GM23338 (cell line): ENCODE measurements at places on chromosomes 1 and 21. TPM values are rescaled to one million over a fixed set of nuclear protein-coding genes. Genes with fewer than 3 reads are reported as not detected.

- DNase-seq, result peak; percentile 89
Measured at GRCh38 chr1:160400223-160400645, at the start of gene VANGL2. VANGL2 (plus strand) TSS chr1:160400564; CDS start chr1:160415838, 15,274 bp downstream.

GRCh38 chr21:37407719-37408420, 41.3 kb downstream of the DYRK1A start:
- no peak for DNase-seq

GRCh38 chr1:84301004-84301784, at the start of gene SAMD13:
SAMD13 (plus strand) TSS chr1:84301708; CDS start chr1:84303235, 1,527 bp downstream.
- DNase-seq, result no peak

GRCh38 chr1:202293569-202293968, 48.2 kb downstream of the UBE2T start:
- no peak for DNase-seq

DNA sequence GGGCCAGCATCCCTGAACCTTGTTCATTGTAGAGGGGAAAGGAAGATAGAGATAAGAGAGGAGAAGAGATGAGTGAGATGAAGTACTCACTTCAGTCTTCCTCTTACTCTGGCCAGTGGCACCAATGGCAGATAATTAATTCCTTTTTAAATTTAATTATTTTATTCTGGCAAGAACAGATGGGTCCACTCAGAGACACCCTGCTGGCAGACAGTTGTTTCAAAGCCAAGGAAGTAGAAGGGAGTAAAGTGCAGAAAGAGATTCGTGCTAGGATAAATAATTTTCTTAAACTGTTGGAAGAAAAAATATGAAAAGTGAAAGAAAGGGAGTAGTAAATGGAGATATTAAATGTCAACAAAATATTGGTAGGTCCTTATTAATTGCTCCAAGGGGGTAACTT, 7.7 kb upstream of the GJA5 start:
- DNase-seq, result no peak

- DNase-seq, result no peak
Measured at GRCh38 chr1:186446152-186446551, 14.8 kb downstream of the PDC start.

DNA sequence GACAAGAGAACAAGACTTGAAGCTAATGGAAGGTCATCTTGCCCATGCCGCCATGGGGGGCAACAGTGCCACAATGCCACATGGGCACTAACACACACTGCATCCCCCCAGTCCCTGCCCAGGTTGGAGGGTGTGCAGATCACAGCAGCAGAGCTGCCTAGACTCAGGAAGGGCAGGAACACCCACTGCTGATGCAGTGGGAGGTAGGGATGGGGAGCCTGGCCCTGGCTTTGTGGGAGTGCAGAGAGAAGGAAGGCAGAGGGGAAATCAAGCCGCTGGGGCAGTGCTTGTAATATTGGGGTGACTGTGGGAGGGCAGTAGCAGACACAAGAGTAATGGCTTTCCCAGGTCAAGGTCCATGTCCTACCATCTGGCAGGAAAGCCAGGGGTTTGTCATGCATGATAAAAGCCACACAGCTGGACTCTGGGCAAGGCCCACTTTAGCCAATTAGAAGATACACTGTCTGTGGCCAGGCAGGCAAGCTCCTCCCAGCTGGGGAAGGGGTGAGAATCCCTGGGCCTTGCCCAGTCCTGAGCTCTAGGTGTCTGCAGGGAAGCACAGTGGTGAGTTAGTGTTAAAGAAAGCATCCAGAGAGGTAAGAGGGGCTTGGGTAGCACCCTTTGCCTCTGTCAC, 25.4 kb upstream of the MEF2D start:
- DNase-seq, result peak; percentile 65

DNA sequence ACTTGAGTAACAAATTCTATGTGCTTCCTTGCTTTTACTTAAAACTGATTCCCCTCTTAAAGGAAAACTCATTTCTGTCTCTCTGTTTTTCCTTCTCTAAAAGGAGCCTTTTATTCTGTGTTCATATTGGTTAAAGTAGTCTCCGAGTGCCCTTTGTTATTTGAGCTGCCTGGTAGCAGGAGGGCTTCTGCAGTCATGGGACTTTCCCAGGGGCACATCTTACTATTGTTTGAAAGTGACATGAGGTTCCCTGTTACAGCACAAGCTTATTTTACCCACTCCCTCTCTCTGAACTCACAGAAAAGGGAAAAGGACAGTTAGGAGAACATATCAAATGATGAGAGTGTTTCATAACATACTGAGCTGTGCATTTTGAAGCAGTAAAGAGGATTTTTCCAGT, 58.1 kb upstream of the ANGPTL1 start:
- DNase-seq, result peak; percentile 63

DNA sequence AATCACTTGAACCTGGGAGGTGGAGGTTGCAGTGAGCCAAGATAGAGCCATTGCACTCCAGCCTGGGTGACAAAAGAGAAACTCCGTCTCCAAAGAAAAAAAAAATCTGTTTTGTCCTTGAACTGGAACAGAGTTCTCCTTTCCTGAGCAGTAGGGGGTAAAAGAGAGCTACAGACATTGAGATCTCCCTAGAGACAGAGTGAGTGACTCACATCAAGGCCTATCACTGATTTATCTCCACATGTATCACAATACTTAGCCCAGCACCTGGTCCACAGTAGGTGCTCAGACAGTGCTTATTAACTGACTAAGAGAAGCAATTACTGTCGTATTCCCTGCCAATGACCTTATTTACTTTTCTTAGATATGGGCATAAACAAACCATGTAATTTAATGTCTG, 354.1 kb upstream of the C1orf87 start:
- DNase-seq, result no peak

- peak; percentile 65 for DNase-seq
Measured at GRCh38 chr1:108049178-108049819, 84.3 kb upstream of the VAV3 start.

DNA sequence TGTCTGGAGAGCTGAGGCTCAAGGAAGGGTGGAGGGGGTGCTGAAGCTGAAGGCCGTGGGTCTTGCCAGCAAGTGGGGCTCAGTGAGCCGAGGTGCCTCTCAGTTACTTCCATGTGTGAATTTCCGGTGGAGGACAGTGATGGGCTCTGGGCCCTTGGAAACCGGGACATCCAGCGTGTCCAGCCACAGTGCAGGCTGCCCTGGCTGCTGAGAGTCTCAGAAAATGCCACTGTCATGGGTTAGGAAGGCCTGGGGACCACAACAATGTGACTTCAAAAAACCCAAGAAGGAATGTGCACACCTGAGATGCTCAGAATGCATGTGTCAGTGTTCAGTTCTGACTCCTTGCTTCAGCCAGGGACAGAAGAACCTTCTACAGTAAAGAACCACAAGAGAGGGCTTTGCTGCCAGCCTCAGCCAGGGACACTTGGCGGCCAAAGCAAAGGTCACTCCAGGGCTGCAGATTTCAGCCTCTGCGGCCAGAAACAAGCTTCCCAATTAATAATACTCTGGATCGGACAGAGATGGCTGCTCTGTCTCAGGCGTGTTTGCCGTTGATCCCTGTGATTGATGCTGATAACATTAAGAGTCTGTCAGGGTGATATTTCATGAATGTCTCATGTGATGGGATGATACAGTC, 12.6 kb upstream of the LAMTOR5 start:
- no peak for DNase-seq

GRCh38 chr1:11569954-11570353, 84.3 kb downstream of the FBXO2 start:
- DNase-seq, result no peak

DNA sequence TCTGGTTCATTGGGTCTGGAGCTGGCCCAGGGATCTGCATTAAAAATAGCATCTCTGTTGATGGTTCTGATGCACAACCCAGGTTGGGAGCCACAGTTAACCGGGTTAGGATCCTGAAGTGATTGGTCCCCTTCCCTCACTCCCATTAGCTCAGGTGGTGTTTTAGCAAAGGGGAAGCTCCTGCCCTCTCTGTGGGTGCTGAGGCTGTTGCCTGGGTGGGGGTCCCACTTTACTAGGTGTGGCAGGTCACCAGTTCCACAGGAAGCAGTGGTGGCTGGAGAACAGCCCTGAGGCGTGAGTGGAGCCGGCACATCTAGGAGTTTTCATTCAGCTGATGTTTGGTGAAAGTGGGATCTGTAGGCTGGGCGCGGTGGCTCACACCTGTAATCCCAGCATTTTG, 86.5 kb downstream of the MAN1C1 start:
- no peak for DNase-seq

- DNase-seq, result peak; percentile 79
Measured at GRCh38 chr1:227947676-227948492, at the start of gene WNT9A. WNT9A (minus strand) TSS chr1:227947932; CDS start chr1:227947887, 45 bp downstream.

DNA sequence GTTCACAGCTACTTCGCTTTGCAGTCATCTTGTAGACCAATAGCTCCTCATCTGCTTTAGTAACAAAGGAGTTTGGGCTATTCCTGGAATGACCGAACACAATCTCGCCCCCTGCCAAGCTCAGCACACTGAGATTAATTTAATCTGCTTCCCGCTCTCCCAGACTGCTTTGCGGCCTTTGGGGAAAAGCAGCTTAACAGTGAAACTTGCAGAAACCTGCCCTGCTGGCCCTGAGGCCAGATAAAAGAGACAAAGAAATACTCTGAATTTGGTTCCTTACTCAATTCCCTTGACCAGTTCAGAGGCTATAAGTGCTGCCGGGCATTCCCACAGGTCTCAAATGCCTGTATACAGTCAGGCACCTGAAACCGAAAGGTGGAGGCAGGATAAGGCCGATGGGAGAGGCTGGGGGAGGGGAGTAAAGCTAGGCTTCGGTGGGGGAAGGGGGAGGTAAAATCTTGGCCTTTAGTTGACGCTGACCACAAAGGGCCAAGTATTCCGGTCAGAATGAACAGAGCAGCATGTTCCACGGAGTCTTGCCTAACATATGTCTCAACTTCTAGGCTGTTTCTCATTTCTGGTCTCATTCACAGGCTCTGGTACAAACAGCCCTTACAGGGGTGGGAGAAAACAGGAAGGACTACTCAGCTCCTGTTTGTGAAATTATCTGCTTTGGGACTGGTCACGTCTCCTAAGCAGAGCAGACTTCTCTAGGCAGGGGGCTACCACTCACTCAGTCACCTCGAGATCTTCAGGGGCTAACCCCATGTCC, 17.7 kb upstream of the A3GALT2 start:
- peak; percentile 63 for DNase-seq

- DNase-seq, result no peak
Measured at GRCh38 chr1:148385371-148386030, 97.6 kb downstream of the PPIAL4G start.

GRCh38 chr21:15134701-15135470, 70.1 kb upstream of the NRIP1 start:
- no peak for DNase-seq

DNA sequence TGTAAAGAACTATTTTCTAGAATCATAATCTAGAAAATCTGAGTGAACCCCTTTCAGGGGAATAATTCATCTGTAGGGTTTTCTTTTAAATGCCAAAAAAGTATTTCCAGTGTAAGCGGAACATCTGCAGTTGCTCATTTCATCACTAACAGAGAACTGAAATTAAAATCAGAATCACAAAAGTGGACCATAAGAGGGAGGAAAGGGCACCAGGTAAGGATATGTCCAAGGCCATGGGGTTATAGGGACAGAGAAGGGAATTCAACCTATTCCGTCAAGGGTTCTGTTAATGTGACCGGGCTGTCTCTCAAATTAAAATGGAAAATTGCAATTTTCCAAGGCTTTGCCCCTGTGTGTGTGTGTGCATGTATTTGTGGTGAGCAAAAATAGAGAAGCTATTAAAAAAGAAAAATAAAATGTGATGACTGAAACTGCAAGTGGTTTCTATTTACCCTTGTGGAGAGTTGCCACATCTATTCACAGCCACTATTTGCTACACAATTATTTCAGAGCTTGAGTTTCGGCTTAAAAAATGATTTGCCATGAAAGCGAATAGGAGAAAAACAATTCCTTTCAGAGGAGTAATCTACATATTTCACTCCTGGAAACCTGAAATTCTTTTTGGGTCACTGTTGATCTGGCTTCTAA, 53.1 kb downstream of the APP start:
- no peak for DNase-seq

GRCh38 chr1:61887076-61887867, 145.0 kb downstream of the PATJ start:
- no peak for DNase-seq

RGS4 gene
- total RNA-seq, result 0.38 and 1.0 TPM in 2 replicates

SEMA6C gene
- 12.3 and 24.4 TPM in 2 replicates for total RNA-seq

FMN2 gene
- 2.5 and 6.0 TPM in 2 replicates for total RNA-seq

KIF14 gene
- total RNA-seq, result 22.2 and 23.2 TPM in 2 replicates

HNRNPR gene
- 147 and 169 TPM in 2 replicates for total RNA-seq

DNAJC28 gene
- 2.5 and 5.0 TPM in 2 replicates for total RNA-seq

IL20 gene
- not detected in 2 replicates for total RNA-seq

TSPEAR gene
- 0.35 TPM in 1 of 2 replicates, not detected in the other for total RNA-seq
